Hepatocyte (in vitro differentiated cells): ENCODE measurements at places on chromosomes 3 and 15.

- DNase-seq: no peak
Observed at GRCh38 chr15:57217778-57218598, 158.3 kb upstream of the CGNL1 start.

DNA sequence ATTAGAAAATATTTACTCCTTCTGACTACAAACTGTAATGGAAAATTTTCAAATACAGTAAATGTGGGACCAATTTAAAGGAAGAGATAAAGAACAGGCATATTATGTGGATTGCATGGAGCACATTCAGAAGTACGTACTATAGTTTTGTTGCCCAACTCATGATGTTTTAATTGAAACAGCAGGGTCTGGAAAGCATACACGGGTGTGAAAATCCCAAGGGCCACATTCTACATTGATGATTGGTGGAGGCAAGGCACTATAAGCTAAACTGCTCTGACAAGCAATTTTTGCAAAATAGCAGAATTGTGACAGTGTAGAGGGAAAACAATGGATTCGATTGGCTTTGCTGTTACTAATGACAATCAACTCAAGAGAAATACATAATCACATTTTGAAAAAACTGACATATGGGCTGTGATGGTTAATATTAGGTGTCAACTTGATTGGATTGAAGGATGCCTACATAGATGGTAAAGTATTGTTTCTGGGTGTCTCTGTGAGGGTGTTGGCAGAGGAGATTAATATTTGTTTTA is 458.6 kb downstream of the PYDC2 start:
- no peak for DNase-seq

- peak; percentile 50 for DNase-seq
Observed at GRCh38 chr15:74383695-74384565, 16.5 kb upstream of the CYP11A1 start.

- DNase-seq: peak; percentile 22
Observed at GRCh38 chr3:31544634-31545033, 11.9 kb downstream of the STT3B start.

GRCh38 chr3:25748189-25748588 is 35.1 kb downstream of the NGLY1 start:
- DNase-seq: no peak

DNA sequence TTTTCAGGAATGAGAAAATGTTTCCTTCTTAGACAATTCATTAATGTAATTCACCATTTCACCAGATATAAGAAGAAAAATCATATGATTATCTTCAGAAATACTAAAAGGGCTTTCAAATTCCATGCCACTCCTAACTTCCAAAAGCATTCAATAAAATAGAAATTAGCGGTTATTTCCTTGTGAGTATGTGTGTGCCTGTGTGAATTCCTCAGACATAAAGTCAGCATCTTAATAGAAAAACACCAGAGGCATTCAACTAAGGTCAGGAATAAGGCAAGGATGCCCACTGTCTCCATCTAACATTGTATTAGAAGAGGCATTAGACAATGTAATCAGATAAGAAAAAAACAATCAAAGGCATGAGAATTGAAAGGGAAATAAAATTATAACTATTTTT is 88.4 kb downstream of the PLCH1 start:
- no peak for DNase-seq

DNA sequence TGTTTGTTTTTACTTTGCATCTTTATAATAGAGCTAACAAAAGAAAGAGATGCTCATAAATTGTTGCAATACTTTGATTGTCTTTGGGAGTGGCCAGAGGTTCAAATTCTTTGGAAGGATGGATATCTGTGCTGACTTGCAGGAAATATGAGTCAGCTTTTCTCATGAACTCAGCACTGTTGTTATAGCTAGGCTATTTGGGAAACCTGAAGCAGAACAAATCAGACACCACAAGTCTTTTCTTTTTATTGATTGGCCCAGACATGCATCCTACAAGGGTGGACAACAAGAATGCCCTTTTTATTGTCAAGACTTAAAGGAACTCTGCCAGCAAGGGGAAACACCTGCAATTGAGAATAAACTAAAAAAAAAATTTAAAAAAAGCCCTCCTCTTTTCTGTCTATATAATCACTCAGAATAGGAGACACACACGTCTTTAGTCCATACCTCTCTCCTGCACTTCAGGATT is 4.6 kb upstream of the DENND4A start:
- DNase-seq: peak; percentile 24

- DNase-seq: no peak
Observed at GRCh38 chr3:67723863-67724262, 69.5 kb upstream of the SUCLG2 start.

DNA sequence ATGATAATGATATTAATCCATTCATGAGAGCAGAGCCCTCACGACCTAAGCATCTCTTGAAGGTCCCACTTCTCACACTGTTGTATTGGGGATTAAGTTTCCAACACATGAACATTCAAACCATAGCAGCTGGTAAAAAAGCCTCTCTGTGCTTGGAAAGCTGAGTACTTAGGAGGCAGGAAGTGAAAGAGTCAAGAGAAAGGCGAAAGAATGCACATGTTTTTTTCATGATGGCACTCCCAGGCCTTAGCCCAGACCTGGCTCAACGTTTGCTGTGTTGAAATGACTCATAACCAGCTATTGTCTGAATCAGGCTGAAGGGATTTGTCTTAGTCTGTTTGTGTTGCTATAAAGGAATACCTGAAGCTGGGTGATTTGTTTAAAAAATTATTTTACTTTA is 84.4 kb upstream of the RGMA start:
- no peak for DNase-seq

- no peak for DNase-seq
Observed at GRCh38 chr3:35651426-35651825, 12.1 kb downstream of the ARPP21 start.

- DNase-seq: no peak
Observed at GRCh38 chr3:124126436-124127023, 134.6 kb upstream of the ROPN1 start.

- DNase-seq: no peak
Observed at GRCh38 chr3:192339214-192339613, 388.1 kb downstream of the FGF12 start.

GRCh38 chr15:52361975-52362494 is 66.4 kb upstream of the MYO5C start:
- DNase-seq: no peak

- no peak for DNase-seq
Observed at GRCh38 chr3:43366885-43367284, 80.5 kb downstream of the SNRK start.

DNA sequence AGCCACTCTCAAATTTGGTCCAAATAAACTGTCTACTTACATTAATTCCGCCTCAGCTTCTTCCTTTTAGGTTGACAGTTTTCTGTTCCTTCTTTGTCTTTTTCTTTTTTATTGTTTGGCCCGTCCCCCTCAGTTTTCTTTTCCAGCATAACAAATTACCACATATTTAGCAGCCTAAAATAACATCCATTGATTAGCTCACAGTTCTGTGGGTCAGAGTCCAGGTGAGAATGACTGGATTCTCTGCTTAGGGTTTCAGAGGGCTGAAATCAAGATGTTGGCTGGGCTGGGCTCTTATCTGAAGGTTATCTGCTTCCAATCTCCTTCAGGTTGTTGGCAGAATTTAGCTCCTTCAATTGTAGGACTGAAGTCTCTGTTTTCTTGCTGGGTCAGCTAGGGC is 24.6 kb upstream of the LCTL start:
- no peak for DNase-seq

- no peak for DNase-seq
Observed at GRCh38 chr3:127291611-127292010, 3.8 kb upstream of the PRR20G start.

DNA sequence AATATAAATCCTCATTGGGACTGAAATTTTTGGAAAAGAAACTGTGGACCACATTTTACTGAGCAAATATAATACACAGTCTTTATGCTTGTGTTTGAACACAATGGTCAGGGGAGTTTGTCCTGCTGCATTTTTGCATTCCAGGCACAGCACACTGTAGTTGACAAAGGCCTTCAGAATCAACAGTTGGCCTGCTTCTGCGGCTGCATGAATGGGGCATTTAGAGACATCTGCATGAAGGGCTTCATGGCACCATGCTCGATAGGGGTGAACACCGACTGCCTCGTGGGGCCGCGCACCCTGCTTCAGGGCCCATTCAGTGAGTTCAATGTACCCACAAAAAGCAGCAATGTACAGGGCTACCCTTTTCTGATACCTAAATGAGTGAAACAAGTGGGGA is 15.4 kb upstream of the COMMD2 start:
- no peak for DNase-seq
